ENCODE measurements at places on chromosomes 2 and 18.

DNA sequence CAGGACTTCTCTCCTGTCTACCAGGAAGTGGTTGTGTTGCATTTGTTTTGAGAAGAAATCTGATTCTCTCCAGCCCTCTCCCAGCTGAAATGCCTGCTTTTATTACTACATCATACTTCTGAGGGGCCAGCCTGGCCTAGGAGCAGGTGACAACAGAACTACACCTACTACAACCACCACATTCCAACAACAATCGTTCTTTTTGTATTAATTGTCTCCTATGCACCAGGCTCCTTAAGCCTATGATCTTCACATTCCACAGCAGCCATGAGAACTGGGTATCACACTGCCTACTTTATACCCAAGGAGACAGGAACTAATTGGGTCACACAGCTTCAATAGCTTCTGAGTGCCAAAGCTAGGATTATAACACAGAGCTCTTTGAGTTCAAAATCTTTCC, 167.7 kb downstream of the TDRD15 start:
- no peak overlapping the region for H3K27ac ChIP-seq
- no peaks in the 10 kb centered on the region for H3K36me3 ChIP-seq
- H3K4me1 ChIP-seq = peaks cover 2% of the 10 kb centered on the region
- no peak overlapping the region for H3K4me3 ChIP-seq
- H3K27me3 ChIP-seq = no peaks in the 10 kb centered on the region

DNA sequence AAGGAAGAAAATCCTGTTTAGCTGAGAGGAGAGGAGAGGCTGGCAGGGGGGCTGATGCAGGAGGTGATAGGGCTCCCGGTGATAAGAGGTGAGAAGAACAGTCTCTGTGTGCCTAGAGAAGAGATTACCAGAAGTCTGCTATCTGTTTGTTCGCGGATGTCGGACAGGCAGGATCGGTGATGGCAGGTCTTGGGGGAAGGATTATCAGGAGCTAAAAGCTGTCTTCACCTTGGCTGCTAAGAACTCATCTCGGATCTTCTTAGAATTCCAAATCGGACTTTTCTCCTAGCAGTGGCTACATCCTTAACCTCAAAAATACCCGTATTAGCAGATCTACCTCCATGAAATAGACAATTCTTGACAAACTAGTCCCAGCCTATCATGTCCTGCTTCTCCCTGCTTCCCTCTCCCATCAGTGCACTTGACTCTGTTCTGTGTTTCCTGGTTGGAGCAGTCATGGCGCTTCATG, 282.1 kb upstream of the TRIB2 start:
- no peak for DNase-seq
- H3K4me3 ChIP-seq = no peak overlapping the region
- peaks cover 2% of the 10 kb centered on the region for H3K4me1 ChIP-seq
- H3K27me3 ChIP-seq = no peaks in the 10 kb centered on the region

- H3K4me3 ChIP-seq = no peak overlapping the region
- H3K27ac ChIP-seq = no peak overlapping the region
- no peak for DNase-seq
- H3K36me3 ChIP-seq = no peaks in the 10 kb centered on the region
- H3K27me3 ChIP-seq = no peaks in the 10 kb centered on the region
Observed at GRCh38 chr18:57220480-57220879, 73.6 kb downstream of the BOD1L2 start.

DNA sequence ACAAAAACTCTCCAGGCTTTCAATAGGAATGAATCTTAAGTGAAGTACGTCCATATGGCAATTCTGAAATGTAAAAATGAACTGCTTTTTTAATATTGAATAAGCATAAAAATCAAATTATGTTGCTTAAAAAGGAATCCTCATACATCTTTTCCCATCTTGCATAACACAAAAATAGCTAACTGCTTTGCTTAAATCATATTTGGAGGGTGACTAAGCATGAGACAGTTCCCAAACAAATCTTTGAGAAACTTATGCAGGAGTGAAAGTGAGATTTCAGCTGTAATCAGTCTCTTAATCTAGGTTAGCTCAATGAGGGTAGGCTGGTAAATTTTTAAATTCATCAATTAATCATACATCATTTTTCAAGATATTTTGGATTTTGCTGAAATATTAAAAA, 111.5 kb downstream of the MBD5 start:
- H3K4me3 ChIP-seq = no peak overlapping the region
- no peaks in the 10 kb centered on the region for H3K4me1 ChIP-seq
- peak; percentile 3 for DNase-seq
- no peak overlapping the region for H3K27ac ChIP-seq

All from muscle of leg (tissue), 16 donors.